Hippocampal formation (tissue), 2 donors: ENCODE measurements at places on chromosomes 1 and 21.

DNA sequence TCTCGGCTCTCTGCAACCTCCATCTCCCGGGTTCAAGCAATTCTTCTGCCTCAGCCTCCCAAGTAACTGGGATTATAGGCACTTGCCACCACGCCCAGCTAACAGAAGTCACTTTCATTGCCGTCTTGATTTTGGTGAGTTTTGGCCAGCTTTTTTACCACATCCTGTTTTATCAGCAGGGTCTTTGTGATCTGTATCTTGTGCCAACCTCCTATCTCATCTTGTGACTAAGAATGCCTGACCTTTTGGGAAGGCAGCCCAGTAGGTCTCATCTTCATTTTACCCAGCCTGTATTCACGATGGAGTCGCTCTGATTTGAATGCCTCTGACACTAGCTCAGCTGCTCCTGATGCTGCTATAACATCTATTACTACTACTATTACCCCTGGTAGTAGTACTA, 46.8 kb upstream of the BARHL2 start:
- DNase-seq, result no peak

DNA sequence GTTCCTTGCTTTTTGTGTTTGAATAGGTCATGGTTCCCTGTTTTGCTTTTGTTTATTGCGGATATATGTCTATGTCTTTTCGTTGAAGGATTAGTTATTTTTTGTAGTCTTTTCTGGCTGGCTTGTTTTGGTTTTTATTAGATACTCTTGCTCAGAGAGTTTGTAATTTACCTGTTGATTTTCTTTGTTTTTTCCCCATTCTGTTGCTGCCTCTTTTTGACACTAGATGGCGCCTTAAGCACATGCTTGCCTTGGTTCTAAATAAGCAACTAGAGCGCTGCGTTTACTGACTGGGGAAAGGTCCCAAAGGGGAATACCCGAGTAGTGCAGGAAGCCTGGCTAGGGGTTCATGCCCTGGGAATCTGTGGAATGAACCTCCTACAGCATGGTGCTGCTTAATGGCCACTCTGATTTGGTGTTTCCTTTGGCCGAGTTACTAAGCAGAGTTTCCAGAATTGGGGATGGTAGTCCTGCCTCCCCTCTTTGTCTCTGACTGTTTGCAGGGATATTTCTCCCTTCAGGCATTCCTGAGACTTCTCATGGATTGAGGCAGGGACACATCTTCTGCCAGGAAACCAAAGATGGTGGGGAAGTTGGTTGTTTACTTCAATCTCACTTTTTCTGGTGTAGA, 143.2 kb downstream of the PTPRU start:
- DNase-seq, result no peak

- DNase-seq, result no peak
Observed at GRCh38 chr1:34800214-34800613, 7.4 kb downstream of the GJA4 start.

DNA sequence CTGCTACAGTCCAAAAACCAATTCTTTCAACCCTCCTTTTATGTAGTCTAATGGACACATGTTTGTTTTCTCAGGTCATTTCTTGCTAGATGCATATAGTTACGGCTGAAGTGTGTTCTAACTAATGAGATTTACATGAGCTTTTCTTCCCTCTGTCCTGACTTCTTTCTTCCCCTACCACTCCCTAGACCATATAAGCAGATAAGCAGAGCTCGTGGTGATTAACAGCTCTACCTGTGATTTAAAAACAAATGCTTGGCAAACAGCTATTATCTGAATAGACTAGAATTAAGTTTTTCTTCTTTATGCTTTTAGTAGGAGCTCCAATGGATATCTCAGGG, 18.6 kb downstream of the KHDRBS1 start:
- DNase-seq, result no peak

GRCh38 chr1:12610305-12610935, 7.6 kb downstream of the DHRS3 start:
- DNase-seq, result no peak

DNA sequence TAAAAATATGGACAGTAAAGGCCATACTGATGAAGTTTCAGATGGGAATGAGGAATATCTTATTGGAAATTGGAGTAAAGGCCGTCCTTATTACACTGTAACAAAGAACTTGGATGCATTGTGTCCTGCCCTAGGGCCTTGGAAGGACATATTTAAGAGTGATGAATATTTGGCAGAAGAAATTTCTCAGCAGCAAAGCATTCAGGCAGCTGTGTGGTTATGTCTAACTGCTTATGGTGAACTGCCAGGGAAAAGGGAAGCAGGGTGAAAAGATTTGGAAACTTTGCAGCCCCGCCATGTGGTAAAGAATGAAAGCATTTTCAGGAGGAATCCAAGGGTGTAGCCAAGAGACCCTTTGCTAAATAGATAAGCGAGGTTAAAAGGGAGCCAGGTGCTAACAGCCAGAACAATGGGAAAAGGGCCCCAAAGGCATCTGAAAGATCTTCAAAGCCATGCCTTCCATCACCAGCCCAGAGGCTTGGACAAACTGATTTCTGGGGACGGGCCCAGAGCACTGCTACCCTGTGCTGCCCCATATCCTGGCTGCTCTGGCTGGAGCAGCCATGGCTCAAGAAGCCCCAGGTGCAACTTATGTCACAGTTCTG, 200.0 kb downstream of the PTPRU start:
- DNase-seq, result no peak

- no peak for DNase-seq
Observed at GRCh38 chr1:207858281-207858680, 52.6 kb downstream of the CD34 start.

DNA sequence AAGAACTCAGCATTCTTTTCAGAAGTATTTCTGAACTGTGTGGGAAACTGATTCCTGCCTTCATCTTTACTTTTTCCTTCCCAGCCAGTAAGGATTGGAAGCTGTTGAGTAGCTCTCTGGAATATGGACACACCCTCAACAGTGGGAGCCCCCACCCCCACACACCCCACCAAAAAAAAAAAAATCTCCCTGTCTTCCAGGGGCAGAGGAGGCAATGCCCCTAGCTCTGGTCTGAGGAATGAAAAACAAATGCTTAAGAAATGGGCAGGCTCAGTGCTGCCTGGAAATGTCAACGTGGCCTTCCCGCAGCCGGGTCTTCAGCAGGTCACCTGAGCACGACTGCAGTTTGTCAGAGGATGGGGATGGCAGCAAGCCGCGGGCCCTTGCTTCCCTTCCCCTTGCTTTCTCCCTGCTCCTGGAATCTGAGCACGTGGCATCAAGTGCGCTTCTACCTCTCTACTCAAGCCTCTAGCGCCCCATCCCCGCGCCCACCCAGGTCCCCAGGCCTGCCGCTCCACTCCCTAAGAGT, 479 bp downstream of the RGS16 start:
- DNase-seq, result no peak

DNA sequence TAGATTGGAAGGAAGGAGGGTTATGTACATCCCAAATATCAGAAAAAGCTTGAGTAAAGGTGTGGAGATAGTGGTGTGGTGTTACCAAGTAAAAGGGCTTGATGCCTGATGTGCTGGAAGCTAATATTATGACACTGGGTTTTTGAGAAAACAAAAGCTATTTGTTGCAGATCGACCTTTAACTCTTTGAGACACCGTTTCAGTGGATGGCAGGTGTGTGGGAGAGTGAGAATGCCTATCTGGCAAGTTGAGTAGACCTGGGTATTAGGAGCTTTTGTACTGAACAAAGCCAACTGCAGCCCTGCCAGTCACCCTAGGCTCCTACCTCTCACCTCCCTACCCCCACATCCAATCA, 1.4 kb downstream of the MMACHC start:
- no peak for DNase-seq

DNA sequence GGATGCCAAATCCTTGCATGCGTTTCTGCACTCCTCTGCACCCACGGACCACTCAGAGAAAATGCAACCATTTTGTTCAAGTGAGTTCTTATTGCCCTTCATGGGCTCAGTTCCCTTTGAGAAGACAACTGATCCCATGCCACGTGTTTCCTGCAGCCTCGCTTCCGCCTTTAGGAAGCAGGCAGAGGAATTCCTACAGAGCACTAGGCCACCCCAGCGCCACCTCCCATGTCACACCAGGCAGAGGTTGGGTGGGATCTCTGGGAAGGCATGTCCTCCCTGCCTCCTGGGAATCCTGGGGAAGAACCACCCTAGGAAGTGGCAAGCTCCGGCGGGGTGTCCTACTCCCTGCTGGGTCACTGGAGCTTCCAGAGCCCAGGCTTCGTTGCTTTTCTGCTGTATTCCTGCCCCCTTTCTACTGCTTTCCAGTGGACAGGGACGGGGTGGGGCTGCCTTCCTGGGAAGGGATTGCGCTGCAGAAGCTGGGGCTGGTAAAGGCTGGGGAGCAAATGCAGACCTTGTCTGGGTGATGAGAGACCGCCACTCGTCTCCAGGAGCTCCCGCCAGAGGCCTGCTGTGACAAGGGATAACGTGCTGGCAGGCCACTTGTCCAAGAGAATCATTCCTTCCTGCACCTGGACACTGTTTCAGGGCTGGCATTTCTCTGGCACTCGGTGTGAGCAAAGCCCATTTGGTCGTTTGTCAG, 478.2 kb upstream of the VAMP3 start:
- no peak for DNase-seq

DNA sequence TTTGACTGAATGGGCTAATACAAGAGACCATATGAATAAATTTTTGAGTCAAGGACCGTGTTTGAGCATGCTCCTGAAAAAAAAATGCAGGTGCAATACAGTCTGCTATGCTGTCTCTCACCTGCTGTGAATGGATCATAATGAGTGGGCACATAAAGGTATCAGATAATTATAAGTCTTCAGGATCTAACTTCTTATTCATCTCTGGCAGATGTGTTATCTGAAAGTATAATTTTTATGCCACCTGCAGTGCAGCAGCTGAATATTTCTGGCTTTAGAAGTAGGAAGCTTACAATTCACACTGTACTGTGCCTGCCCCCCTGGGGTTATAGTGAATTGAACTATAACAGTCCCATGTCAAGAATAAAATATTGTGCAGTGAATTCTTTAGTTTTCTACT, 333.3 kb downstream of the MRPL39 start:
- no peak for DNase-seq

- DNase-seq, result no peak
Observed at GRCh38 chr1:95426772-95427171, 192.8 kb downstream of the RWDD3 start.

GRCh38 chr1:189619682-189620332, 857.9 kb downstream of the BRINP3 start:
- DNase-seq, result no peak

- DNase-seq, result no peak
Observed at GRCh38 chr1:184020855-184021254, 16.7 kb downstream of the COLGALT2 start.

- DNase-seq, result peak; percentile 64
Observed at GRCh38 chr1:109395602-109396512, 1.9 kb downstream of the SORT1 start.

- DNase-seq, result no peak
Observed at GRCh38 chr1:172224871-172225270, 195.6 kb upstream of the C1orf105 start.

DNA sequence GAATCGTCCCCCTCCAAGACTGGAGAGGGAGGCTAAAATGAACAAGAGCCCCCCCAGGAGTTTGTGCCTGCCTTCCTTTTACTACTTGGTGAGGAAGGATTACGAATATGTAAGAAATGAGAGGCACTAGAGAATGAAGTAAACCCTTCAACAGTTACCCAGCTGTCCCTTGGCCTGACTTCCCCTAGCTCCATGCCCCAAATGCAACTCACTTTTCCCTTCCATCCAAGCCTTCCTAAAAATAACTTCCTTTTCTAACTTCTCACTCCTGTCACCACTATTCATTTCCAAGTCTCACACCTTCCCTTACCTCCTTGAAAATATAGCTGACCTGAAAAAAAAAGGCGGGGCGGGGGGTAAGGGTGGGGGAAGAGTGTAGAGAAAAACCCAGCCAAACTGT, 96.6 kb upstream of the HNRNPU start:
- DNase-seq, result no peak

GRCh38 chr1:195831789-195832188, 776.5 kb downstream of the KCNT2 start:
- no peak for DNase-seq

DNA sequence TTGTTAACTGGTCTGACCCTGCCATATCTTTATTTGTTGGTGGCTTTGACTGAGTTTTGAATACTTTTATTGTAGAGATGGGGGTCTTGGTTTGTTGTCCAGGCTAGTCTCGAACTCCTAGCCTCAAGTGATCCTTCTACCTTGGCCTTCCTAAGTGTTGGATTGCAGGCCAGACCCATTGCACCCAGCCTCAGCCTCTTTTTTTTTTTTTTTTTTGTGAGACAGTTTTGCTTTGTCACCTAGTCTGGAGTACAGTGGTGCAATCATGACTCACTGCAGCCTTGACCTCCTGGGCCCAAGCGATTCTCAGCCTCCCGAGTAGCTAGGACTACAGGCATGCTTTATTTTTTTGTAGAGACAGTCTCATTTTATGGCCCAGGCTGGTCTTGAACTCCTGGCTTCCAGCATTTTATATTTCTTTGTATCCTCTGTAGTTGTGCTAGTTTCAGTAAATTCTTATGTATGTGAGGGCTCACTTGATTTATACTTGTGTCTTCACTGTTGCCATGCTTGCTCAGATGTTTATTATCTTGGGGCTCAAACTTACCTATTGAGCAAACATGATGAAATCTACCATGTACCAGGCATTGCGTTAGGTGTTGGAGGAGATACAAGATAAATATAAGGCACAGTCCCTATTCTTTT, 24.1 kb downstream of the THRAP3 start:
- no peak for DNase-seq

- DNase-seq, result no peak
Observed at GRCh38 chr21:41655259-41655658, 111.6 kb downstream of the RIPK4 start.

DNA sequence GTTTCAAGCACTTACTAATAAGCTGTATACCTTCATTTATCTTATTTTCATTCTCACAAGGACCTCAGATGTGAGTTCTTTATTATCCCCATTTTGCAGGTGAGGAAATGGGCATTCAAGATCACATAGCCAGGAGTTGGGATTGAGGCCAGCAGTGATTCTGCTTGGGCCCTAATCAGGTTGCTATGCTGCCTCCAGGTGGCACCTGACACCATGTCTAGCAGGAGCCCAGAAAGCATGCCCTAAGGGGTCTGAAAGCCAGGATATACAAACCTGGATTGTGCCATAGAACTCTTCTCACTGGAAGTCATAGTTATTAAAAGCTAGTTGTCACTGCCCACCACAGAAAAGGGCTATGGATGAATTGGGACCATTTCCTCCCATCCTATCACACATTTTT, 61.1 kb downstream of the FYB2 start:
- DNase-seq, result no peak

DNA sequence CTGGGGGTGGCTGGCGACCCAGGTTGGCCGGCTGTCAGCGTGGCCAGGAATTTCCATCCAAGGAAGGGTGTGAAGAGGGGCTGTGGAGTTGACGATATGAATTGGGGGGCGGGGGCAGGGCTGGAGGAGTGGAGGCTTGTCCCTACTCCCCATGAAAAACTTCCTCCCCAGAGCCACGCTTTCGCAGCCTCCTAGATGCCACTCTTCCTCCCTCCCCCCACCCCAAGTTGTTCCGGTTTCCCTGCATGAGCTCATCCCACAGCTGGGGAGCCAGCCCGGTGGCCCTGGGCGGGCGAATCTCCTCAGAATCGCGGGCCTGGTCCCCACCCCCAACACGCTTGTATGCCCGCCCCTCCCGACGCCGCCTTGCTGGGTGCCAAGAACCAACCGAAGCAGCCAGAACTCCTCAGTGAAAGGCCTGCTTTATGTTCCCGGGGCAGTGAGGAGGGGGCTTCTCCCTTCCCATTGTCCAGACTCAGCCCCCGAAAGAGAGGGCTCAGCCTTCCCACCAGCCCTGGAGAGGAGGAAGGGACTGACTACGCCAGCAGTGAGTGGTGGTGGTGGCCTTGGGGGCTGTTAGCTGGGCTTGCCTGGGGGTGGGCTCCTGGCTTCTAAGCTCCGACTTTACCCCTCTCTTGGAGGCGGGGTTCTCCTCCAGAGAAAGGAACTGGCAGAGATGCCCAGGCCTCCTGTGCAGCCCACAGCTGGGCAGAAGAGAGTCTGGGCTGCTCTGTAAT, 1.8 kb upstream of the CSMD2 start:
- DNase-seq, result peak; percentile 71
